ENCODE measurements at places on chromosomes 3 and 15.
A peak's percentile ranks its signal among the peaks of the same experiment; 100 is the strongest.

- DNase-seq = no peak
Observed at GRCh38 chr3:50570508-50571279, 1.4 kb downstream of the HEMK1 start.

DNA sequence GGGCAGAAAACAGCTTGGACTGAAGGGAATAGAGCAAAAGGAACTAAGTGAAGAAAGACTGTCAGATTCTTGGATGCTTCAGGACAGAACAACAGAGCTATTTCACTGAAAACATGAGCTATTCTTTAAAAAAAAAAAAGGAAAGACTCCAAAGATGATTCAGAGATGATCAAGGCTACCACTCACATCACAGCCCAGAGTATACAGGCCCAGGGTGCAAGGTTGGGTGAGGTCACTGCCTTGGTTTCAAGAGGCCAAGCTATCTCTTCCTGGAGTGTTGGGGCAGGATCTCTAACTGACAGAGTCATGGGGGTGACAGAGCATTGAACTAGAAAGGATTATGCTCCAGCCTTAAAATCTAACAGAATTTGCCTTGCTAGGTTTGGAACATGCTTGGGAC is 118.1 kb downstream of the AGBL1 start:
- DNase-seq = no peak

GRCh38 chr15:66047321-66048024 is 178.2 kb downstream of the RAB11A start:
- no peak for DNase-seq

- DNase-seq = no peak
Observed at GRCh38 chr3:148681080-148681479, 16.6 kb upstream of the AGTR1 start.

GRCh38 chr15:35929740-35930444 is 383.9 kb upstream of the DPH6 start:
- no peak for DNase-seq

GRCh38 chr15:88061452-88061851 is 195.1 kb downstream of the NTRK3 start:
- DNase-seq = no peak

GRCh38 chr15:59688423-59688781 is 718 bp downstream of the BNIP2 start:
- peak; percentile 27 for DNase-seq

- no peak for DNase-seq
Observed at GRCh38 chr15:58440922-58441321, 9.1 kb downstream of the LIPC start.

- DNase-seq = no peak
Observed at GRCh38 chr15:55942332-55942731, 51.1 kb downstream of the NEDD4 start.

- DNase-seq = no peak
Observed at GRCh38 chr3:54121414-54122323, 683 bp upstream of the CACNA2D3 start.

- DNase-seq = no peak
Observed at GRCh38 chr3:188822004-188822403, 349.8 kb upstream of the TPRG1 start.

- no peak for DNase-seq
Observed at GRCh38 chr15:66080717-66081398, 172.7 kb downstream of the MEGF11 start.

GRCh38 chr3:32571192-32571485 is 481 bp upstream of the DYNC1LI1 start:
- no peak for DNase-seq

- no peak for DNase-seq
Observed at GRCh38 chr3:161579395-161580126, 83.0 kb downstream of the OTOL1 start.

DNA sequence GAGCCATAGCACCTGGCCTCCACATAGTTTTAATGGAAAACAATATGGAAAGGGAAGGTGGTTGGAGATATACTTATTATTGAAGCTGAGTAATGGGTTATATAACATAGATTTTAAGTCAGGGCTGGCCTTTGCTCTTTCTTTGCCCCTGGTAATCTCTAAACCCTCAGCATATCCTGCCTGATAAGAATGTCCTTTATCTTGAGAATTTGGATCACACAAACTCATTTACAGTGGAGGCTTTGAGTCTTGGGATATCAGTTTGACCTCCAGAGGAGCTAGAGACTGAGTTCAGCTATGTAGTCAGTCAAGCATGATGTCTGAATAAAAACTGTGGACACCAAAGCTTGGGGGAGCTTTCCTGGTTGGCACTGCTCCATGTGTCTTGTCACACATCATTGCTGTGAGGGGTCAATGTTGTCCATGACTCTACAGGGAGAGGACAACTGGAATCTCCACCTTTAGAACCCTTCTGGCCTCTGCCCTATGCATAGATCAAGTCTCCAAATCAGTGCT is 9.0 kb upstream of the C3orf33 start:
- DNase-seq = no peak

GRCh38 chr3:127212711-127213110 is 19.8 kb downstream of the PRR23E start:
- no peak for DNase-seq

DNA sequence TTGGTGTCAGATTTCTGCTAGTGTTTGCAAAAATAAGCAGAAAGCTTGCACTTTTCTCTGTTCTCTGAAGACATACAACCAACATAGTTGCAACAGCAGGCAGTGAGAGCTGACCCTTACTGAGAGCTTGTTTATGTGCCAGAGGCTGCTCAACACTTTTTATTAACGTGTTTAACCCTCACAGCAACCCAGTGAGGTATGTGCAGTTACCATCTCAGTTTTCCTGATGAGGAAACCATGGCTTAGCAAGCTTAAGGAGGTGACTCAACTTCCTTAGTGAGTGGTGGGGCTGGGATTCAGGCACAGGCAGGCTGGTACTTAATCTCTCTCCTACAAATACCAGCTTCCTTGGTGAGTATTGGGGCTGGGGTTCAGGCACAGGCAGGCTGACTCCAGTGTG is 158.1 kb upstream of the CTDSPL start:
- DNase-seq = no peak

DNA sequence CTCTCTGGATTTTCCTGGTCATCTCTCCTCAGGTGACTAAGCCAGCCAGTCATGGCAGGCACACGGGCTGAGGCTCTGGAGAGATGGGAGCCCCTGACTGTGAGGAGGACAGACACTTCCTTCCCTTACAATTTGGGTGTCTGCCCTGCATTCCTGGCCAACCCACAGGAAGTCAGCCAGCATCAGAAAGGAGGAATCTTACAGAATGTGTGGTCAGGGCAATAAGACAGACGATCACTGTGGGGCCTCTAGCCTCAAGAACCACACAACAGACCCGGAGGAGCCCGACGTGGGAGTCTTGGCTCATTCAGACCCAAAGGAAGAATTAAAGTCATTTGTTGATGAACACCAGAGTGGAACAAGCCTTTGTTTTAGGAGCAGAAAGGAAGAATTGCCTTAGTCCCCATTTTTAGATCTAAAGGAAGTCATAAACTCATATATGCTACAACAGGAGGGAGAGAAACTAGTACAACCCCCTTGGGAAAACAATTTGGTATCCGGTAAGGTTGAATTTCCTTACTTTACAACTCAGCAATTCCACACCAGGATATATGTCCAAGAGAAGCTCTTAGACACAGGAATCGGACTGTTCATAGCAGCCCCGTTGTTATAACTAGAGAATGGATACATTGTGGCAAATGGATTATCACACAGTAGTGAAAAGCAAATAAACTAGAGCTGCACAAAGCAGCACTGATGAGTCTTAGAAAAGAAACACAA is 62.2 kb downstream of the ABTB1 start:
- DNase-seq = no peak

DNA sequence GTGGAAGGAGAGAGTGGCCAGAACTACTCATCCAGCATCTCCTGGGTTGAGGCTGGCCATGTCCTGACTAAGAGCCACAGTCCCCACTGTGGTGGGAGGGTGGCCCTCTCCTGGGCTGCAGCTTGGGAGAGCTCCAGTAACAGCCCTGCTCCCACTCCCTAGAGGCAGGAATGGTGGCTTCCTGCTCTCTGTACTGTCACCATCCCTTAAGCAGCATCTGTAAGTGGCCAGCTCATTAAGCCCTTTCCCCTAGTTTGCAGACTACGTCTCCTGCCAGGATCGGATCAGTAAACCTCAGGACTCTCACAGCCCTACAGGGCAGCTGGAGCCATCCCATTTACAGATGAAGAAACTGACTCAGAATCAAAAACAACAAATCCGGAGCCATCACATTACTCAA is 30.5 kb downstream of the DNAJB8 start:
- no peak for DNase-seq

GRCh38 chr3:14605067-14605466 is 46.5 kb upstream of the CCDC174 start:
- DNase-seq = no peak

GRCh38 chr3:122661633-122662032 is 19.0 kb upstream of the PARP14 start:
- DNase-seq = no peak

GRCh38 chr3:123085293-123085931 is 18.6 kb downstream of the PDIA5 start:
- no peak for DNase-seq

GRCh38 chr15:36831904-36832287 is 252.5 kb downstream of the CDIN1 start:
- DNase-seq = no peak

- no peak for DNase-seq
Observed at GRCh38 chr3:119237299-119237698, 3.4 kb downstream of the B4GALT4 start.

GRCh38 chr3:48084929-48085328 is 68.7 kb upstream of the MAP4 start:
- no peak for DNase-seq

GRCh38 chr3:181239441-181239840 is 249.9 kb upstream of the DNAJC19 start:
- DNase-seq = no peak

- DNase-seq = no peak
Observed at GRCh38 chr3:101827211-101828174, 21.8 kb upstream of the NFKBIZ start.

DNA sequence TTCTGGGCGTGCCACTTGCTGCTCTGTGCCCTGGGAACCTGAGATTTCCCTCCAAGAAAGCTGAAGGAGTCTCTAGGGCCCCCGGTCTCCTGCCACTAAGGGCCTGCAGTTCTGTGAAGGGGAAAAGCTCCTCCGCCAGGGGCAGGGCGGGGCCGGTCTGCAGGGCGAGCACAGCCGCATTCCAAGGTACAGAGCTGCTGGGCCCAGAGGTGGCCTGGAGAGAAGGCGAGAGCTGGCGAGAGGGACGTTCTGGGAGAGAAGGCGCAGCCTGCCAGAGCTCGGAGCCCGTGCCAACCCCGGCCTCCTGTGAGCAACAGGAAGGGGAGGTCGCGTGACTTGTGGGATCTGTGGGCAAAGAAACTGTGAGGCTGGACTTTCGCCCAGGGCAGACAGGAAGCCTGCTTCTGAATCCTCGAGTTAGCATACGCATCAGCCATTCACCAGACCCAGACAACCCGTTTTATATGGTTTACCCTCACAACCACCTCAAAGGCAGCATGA is 500.4 kb downstream of the SHQ1 start:
- no peak for DNase-seq

GRCh38 chr15:42933886-42934667 is 13.5 kb upstream of the TTBK2 start:
- no peak for DNase-seq

DNA sequence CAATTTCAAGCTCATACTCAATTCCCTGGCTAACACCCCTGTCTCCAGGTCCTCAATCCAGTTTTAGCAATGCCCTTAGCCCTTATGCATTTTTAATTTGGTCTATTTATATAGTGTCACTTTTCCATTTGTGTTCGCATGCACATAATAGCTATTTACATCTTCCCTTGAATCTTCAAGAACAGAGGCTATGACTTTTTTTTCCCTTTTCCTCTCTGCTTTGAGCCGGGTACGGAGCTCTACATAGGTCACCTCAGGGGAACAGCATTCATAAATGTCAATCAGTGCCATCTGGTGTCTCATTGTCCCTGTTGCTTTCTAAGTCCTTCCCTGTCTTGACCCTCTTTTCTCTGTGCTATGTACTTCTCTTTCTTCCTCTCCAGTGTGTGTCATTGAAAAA is 26.5 kb upstream of the ACTC1 start:
- no peak for DNase-seq

Data from left renal pelvis (tissue), 4 donors.